ENCODE measurements at places on chromosomes 3 and 15.

- DNase-seq, result no peak
Measured at GRCh38 chr3:22691856-22692628, 511.1 kb upstream of the UBE2E2 start.

DNA sequence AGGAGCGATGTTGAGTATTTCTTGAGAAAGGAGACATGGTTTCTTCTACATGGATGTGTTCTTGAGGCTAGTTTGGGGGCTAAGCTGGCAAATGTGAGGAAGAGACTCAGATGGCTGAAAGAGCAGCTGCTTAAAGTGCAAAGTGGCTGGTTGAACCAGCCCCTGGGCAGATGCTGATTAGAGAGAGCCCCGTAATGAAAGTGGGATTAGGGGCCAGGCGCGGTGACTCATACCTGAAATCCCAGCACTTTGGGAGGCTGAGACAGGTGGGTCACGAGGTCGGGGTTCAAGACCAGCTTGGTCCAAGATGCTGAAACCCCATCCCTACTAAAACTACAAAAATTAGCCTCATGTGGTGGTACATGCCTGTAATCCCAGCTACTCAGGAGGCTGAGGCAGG is 75.0 kb upstream of the GCNT3 start:
- DNase-seq, result no peak

GRCh38 chr3:100546020-100546744 is 53.8 kb downstream of the TMEM45A start:
- DNase-seq, result no peak

DNA sequence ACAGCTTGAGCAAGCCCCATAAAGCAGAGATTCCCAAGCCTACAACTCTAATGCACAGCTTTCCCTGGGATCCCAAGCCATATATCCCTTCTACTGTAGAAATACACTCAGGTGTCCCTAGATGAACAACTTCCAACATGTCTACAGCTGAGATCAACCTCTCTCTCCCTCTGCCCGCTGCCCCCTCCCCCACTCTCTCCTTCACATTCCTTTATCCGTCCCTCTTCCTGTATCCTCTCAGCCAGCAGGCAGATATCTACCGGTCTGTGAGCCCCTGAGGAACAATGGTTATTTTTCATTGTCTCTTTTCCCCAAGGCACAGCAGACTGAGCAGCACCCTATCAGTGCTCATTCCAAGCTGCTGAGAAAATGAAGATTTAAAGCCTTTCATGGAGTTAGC is 138.6 kb downstream of the SUCLG2 start:
- no peak for DNase-seq

- no peak for DNase-seq
Measured at GRCh38 chr15:99502182-99502581, 63.6 kb upstream of the MEF2A start.

- DNase-seq, result peak; percentile 80
Measured at GRCh38 chr3:12954891-12955650, 113.7 kb upstream of the RPL32 start.

GRCh38 chr3:179181993-179182551 is 33.9 kb downstream of the PIK3CA start:
- no peak for DNase-seq

DNA sequence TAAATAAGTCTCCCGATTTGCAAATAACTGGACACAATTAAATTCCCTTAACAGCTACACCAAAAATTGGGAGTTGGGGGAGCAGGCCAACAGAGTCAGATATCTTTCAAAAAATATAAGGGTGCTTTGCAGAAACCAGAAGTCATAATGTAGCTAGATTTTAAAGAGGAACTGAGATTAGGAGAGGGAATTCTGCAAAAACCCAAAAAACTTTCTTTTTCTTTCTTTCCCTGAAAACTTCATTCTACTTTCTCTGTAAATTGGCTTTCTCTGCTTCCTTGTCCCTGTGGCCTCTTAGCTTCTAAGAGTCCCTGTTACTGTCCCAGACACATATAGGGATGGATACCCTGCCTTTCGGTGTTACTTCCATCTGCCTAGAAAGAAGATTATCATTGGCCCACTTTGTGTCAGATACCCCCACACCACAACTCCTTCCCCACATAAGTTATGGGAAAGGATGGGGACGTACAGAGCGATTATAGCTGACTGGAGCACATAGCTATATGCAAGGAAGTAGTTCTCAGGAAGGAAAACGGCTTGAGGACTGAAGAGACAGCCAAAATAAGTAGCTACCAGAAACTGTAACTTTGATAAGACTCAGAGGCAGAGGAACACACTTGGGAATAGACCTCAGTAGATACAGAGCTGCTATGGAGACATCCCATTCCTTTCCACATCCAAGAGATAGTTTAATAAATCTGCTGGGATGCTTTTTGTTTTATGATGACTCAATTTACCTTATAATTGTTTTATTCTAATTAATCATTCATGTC is 129.1 kb upstream of the TGFBR2 start:
- DNase-seq, result no peak

DNA sequence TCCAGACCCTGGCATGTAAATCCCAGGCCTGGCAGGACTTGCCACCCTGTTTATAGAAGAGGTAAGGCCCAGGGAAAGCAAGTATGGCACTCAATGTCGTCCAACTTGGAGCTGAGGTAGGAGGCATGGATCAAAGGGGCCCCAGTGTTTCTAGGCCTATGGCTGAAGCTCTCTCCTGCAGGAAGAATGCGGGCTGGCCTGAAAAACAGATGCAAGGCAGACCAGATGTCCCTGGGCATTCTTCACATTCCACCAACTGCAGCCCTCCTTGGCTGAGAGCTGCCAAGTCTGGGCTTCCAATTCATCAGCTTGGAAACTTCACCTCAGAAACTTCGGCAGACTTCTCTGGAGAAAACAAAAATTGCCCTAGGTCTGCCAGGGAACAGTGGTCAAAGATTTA is 22.2 kb downstream of the MESD start:
- DNase-seq, result peak; percentile 66
